NCI-H1436 treated with DMSO at 0.1 percent for 48 hours (cell line): ENCODE measurements at places on chromosomes 3 and 15.

DNA sequence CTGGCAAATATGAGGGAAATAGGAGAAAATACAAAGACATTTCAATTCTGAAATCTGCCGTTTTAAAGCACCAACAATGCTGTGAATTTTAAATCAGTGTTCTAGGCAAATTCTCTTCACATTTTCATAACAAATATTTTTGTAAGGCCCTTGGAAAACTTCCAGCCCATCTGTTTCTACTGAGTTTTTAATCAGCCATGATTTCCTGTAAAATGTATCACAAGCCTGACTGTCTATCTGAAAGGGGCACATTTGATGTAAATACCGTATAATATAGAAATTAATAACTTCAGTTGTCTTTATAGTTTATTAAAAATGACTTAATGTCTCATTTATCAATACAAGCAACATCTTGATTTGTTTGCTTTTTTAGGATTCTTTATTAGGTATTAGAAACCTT, 454.7 kb downstream of the PYDC2 start:
- DNase-seq = no peak

- no peak for DNase-seq
These were observed 227.8 kb downstream of the TBC1D5 start for GRCh38 chr3:17514597-17514996.

DNA sequence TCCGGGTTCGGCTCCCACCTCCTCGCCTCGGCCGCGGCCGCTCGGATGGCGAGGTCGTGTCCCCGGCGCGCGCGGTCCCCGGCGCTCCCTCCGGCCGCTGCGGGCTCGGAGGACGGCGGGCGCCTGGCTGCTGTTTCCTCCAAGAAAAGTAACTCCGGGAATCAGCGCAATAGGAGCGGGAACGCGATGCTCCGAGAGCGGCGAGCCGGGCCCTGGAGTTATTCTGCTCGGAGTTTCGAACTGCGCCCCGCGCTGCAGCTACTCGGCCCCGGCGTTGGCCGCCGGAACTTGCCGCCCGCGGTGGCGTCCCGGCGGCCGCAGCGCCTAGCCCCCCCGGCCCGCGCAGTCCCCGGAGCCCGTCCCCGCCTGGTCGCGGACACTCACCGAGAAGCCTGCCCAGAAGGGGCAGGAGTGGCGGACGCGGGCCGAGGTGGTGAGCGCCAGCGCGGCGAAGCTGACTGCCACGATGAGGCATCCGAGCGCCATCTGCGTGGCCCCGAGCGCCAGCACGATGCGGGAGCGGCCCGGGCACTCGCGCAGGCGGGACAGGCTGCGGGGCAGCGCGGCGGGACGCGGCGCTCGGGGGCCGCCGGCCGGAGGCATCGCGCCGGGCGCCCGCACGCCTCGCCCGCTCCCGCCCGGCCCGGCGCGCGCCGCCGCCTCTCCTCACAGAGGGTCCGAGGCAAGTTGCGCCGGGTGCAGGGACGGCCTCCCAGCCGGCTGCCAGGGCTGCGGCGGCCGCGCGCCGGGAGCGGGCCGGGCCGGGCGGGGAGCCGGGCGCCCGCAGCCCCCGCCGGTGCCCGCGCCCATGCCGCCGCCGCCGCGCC, 251.9 kb downstream of the TJP1 start:
- no peak for DNase-seq

DNA sequence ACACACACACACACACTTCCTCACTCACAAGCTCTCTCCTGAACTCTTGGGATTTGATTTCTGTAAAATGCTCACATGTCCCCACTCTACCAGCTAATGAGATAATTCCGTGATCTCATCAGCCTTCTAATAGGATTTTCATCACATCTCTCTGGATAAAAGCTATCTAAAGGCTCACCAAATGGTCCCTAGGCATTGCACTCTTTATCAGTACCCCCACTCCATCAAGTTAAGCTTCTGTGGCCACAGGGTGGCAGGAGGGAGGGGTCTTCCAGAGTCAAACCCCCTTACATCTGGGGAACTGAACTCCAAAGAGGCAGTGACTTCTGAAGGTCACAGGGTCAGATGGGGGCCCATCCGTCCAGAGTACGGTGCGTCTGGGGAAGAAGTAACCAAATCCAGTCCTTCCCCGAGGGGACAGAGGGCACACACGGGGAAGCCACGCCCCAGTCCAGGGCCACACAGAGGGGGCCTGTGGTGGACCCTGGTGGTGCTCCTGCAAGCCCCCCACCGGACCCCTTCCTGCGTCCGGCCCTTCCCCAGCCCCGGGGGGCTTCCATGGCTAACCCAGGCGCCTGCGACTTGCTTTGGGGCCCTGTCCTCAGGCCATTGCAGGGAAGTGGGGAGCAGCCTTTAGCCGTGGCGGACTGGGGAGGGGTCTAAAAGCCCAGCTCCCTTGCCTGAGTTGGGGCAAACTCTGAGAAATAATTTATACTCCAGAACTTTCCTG, 25.5 kb downstream of the CPN2 start:
- DNase-seq = no peak

DNA sequence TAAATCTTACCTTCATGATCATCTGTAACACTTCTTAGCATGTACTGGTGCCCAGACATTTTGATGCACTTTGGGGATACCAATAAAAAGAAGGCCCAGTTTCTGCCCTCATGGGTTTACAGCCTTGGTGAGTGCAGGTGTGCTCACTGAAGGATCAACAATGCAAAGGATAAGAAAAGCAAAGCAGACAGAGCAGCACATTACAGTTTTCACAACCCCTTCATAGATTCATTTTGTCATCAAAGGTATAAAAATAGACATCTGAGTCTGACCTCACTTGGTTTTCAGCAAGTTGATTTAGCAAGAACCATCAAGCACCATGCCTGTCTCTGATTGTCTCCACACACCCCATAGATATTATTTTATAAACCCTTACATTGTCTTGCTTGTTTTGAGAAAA, 77.6 kb downstream of the BFSP2 start:
- no peak for DNase-seq

GRCh38 chr3:4996771-4997291, 17.6 kb downstream of the BHLHE40 start:
- DNase-seq = no peak

DNA sequence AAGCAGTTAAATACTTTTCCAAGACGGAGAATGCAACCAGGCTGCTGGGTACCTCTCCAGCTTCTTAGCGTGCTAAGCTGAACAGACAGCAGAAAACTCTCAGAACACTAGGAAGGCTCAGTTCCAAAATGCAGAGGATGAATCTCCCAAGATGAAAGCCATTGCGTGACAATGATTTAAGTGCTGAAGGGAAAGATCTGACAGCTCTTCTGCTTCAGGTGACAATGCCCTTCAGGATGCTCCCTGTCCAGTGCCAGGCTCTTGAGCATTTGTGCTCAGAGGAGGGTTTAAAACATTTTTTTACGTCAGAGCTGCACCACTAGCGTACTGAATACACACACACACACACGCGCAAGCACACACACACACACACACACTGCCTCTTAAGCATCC, 26.3 kb downstream of the ARHGEF3 start:
- no peak for DNase-seq

GRCh38 chr15:76065245-76065644, 5.5 kb downstream of the TMEM266 start:
- DNase-seq = no peak

- no peak for DNase-seq
These were observed 193.3 kb downstream of the ZBTB20 start for GRCh38 chr3:114953800-114954199.

DNA sequence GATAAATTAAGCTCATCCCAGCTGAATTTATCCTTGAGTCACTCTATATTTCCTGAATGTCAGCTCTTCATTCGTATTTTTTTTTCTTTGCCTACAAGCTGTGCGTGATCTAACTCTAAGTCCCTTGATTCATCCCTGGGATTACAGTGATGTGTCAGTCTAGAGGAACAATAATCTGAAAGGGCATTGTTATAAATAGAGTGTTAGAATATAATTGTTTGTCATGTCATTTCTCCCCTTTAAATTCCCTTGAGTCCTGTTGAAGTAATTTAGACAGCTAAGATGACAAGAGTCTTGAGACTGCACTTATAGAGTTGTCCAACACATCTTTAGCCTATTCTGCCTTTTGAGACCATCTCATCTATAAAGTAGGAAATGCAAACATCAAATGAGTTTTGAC, 621.8 kb downstream of the ZIC1 start:
- no peak for DNase-seq

GRCh38 chr15:92584105-92584504, 71.5 kb downstream of the FAM174B start:
- no peak for DNase-seq

DNA sequence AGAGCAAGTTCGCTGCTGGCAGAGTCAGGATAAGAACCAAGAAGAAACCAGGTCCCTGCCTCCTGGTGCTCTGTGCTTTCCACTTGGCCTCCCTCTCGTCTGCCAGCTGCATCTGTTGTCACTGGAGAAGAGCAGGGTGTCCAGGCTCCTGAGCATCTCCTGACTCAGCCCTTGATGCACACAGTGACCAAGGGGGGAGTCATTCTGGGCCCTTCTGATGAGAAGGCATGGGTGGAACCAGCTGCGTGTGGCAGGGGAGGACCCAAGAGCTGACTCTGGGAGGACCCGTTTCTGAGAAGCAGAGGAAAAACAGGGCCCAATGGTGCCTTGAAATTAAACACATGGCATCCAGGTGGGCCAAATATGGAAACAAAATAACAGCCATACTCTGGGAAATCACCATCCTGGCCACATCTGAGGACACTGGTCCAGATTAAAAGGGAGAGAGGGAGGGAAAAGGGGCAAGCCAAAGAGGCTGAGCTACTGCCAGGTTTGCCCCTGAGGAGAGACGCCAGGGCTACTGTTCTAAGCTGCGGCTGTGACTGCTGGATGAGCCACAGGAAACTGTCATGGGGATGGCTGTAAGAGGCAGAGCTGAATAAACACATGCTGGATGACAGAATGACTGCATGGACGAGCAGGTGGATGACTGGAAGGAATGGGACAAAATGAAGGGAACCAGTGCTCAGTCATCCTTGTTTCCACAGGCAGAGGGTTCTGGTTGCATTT, 58.1 kb upstream of the CA12 start:
- DNase-seq = no peak

DNA sequence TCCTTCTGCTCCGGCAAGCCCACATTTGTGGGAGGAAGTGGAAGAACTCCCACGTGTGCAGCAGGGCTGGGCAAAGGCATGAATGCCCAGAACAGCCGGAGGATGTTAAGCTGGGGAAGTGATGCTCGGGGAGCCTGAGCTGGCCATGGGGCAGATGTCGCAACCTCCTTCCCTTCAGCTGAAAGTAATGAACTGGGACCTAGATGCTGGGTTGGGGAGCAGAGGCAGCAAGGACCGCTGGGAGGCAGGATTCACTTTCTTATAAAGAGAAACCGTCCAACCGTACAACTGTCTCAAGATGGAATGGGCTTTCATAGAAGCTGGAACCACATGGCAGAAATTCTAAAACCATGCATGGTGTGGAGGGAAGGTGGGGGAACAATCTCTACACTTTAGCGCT, 290.9 kb downstream of the OCA2 start:
- no peak for DNase-seq

GRCh38 chr15:93779341-93779740, 452.0 kb upstream of the MCTP2 start:
- no peak for DNase-seq

DNA sequence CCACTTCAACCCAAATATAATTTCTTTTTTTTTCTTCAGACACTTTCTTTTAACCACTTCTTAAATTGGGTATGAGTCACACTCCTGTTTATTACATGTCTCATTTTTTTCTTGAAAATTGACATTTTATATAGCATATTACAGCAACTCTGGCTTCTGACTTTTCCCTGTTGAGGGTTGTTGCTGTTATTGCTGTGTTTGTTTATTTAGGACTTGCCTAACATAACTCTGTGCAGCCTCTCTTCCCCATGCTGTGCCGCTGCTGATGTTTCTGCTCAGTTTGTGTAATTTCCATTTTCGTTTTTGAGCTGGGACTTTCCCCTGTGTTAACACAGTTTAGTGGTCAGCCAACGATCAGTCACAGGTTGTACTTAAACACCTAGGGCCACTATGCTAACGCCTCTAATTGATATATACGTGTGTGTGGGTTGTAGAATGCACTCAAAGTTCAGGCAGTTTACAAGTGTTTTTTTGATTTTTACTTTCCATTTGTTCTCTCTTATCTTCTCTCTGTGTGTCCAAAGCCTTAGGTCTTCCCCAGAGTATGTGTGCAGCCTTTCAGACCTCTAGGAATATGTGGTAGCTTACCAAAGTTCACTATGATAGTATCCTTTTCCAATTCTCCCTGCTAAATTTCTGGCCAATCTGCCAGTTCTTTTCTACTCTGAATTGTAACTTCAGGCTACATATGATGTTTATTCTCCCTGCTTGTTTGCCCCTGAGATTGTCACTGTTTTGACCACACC, 337.2 kb downstream of the ZBTB20 start:
- no peak for DNase-seq

GRCh38 chr15:27017168-27017809, 46.3 kb downstream of the GABRG3 start:
- DNase-seq = no peak

DNA sequence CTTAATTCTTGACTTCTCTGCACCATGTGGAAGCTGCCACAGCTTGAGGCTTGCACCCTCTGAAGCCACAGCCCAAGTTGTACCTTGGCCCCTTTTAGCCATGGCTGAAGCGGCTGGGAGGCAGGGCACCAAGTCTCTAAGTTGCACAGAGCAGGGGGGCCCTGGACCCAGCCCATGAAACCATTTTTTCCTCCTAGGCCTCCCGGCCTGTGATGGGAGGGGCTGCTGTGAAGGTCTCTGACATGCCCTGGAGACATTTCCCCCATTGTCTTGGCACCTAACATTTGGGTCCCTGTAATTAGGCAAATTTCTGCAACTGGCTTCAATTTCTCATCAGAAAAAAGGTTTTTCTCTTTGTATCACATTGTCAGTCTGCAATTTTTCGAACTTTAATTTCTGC, 92.8 kb upstream of the GALNT15 start:
- no peak for DNase-seq

DNA sequence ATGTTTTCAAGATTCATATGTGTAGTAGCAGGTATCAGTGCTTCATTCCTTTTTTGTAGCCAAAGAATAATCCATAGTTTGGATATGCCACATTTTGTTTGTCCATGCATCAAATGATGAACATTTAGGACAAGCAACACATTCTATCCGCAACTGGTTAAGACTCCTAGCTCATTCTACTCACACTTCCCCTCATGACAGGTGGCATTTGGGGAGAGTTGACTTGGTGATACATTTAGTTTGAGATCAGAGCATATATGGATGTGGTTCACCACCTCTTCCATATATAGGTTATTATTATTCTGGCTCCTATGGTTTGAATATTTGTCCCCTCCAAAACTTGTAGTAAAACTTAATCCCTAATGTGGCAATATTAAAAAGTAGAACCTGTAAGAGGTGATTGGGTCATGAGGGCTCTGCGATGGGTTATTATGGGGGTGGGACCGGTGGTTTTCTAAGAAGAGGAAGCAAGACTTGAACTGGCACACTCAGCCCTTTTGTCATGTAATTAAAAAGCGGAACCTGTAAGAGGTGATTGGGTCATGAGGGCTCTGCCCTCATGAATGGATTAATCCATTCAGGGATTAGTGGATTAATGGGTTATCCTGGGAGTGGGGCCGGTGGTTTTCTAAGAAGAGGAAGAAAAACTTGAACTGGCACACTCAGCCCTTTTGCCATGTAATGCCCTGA, 75.3 kb upstream of the HRH1 start:
- no peak for DNase-seq
